ENCODE measurements at places on chromosomes 3 and 15.

- ATAC-seq, result no peak
Observed at GRCh38 chr3:111252779-111253178, 181.2 kb downstream of the NECTIN3 start.

DNA sequence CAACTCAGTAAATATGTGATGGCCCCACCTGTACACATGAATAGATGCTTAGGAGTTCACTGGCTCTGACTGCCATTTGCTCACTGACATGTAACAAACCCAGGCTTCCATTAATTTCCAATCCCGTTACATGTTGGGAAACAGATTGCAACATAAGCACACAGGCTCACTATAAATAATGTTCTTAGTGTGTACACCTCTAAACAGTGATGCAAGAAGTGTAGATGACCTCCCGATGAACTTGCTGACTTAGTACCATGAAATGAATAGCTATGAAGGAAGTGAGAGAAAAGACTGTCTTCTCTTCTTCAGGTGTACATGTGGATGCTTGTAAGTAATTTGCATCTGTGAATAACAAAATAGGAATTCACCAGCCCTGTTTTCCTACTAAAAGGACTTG lies 21.4 kb upstream of the FSIP1 start:
- no peak for ATAC-seq

DNA sequence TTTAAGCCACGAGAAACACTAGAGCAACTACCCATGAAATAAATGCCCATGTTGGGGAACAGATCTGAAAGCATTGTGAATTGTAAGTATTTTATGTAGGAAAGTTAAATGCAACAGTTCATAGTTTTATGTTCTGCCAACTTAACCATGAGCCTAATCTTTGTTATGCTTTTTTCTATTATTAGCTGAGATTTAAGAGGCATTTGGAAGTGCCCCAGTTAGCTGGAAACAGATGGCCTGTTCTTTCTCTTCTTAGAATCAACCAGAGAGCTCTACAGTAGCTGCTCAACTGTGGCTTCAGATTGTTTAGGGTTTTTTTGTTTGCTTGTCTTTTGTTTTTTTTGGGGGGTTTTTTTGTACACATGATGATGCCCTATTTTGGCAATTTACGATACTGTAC lies 284.4 kb downstream of the KCNH8 start:
- ATAC-seq, result no peak

DNA sequence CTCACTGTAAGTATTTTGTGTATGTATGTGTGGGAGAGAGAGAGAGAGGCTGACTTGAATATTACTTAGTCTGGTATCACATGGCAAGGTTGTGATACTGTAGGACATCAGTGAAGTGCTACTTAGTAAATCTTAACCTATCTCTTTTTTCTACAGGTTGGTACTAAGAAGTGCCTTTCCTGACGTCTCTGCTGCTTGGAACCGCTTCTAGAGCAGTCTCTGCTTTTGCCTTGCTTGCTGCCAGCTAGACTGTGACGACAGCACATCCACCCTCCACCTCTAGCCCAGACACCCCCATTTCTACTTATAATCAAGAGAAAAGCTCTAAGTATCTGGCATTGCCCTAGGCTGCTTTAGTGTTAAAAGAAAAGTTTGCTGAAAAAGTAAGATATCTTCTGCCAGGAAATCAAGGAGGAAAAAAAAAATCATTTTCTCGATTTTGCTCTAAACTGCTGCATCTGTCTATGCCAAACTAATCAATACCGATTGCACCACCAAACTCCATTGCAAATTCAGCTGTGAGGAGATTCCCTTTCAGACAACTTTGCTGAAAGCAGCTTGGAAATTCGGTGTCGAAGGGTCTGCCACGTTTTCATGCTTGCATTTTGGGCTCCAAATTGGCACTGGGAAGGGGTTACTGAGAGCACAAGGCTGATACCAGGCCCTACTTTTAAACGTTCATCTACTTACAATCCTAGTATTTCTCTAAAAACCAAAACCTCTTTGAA lies 30.7 kb downstream of the MBNL1 start:
- peak; percentile 28 for ATAC-seq

DNA sequence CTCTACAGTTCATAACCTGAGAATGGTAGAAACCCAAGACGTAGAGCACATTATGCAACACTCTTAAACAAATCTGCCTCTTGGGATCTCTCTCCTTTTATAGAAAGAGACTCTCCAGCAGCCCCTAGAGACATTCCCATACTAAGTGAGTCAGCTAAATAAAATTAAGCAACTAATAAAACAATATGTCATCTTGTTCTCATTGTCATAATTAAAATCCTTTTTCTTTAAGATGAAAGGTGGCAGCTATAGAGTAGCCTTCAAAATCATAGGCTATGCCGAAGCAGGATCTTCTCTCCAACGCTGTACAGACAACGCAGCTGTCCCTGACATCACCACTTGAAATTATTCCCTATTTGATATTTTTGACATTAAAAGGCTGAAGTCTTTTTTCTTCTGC lies 790.0 kb downstream of the FHIT start:
- no peak for ATAC-seq

- no peak for ATAC-seq
Observed at GRCh38 chr3:30354513-30354912, 251.9 kb upstream of the TGFBR2 start.

All from stimulated activated memory B cell treated with anti-CD40 and anti-IgM and Interleukin-4, amounts not matched to agents 10 μg/mL and 1 μg/mL and 100 μg/mL, for 72 hours (primary cell).